Gastrocnemius medialis (tissue), 4 donors: ENCODE measurements at places on chromosomes 3 and 15. TPM values are rescaled to one million over a fixed set of nuclear protein-coding genes. Genes with fewer than 3 reads are reported as not detected.

GRCh38 chr3:22634433-22634832, 568.7 kb upstream of the UBE2E2 start:
- DNase-seq, result no peak
- no peaks in the 10 kb centered on the region for H3K4me1 ChIP-seq
- H3K27ac ChIP-seq, result no peak overlapping the region
- H3K27me3 ChIP-seq, result no peaks in the 10 kb centered on the region

DNA sequence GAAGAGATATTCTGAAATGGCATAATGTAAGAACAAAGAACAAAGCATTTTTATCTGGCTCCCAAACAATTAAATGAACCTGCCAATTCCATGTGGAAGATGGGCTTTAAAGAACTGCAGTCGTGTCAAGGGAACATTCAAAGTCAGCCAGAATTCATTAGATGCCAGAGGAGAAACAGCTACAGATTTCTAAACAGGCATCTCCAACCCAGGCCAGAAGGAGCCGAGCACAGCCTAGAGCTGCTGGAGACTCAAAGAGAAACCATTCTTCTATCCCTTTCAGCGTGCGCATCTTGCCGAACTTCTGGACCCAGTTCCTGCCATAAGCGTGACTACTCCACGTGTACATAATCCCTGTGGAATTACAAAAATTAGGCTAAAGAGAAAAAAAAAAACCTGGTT, 60.4 kb downstream of the MB21D2 start:
- no peaks in the 10 kb centered on the region for H3K27me3 ChIP-seq
- H3K36me3 ChIP-seq, result no peaks in the 10 kb centered on the region
- H3K27ac ChIP-seq, result no peak overlapping the region
- H3K4me3 ChIP-seq, result no peak overlapping the region

GRCh38 chr3:53773021-53773436, 73.2 kb downstream of the CHDH start:
- no peak for DNase-seq
- no peaks in the 10 kb centered on the region for H3K4me1 ChIP-seq
- H3K4me3 ChIP-seq, result no peak overlapping the region
- H3K27ac ChIP-seq, result no peak overlapping the region
- no peaks in the 10 kb centered on the region for H3K36me3 ChIP-seq
- H3K27me3 ChIP-seq, result peaks cover 3% of the 10 kb centered on the region

GRCh38 chr3:184338511-184338945, 1.1 kb downstream of the FAM131A start:
- H3K27me3 ChIP-seq, result no peaks in the 10 kb centered on the region
- peaks cover 43% of the 10 kb centered on the region for H3K4me1 ChIP-seq
- peak overlapping the region; percentile 20 for H3K4me3 ChIP-seq

DNA sequence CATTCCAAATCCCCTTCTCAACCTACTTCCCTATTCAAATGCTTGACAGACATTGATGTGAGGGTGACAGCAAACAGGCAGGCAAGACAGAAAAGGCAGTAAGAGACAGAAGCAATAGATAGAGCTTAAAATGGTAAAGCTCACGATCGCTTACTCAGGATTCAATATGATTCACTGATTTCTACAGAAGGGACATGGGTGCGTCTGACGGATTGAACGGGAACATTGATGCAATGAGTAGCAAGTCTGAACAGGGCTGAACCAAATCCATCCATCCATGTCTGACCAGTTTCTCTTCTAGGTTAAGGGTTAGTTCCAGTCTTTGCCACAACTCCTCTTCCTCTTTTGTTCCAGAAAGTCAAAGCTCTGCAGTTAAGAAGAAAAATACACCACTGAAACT, 35.1 kb downstream of the P2RY1 start:
- H3K27me3 ChIP-seq, result no peaks in the 10 kb centered on the region
- no peak overlapping the region for H3K27ac ChIP-seq
- H3K4me3 ChIP-seq, result no peak overlapping the region
- no peaks in the 10 kb centered on the region for H3K4me1 ChIP-seq
- no peaks in the 10 kb centered on the region for H3K36me3 ChIP-seq

DNA sequence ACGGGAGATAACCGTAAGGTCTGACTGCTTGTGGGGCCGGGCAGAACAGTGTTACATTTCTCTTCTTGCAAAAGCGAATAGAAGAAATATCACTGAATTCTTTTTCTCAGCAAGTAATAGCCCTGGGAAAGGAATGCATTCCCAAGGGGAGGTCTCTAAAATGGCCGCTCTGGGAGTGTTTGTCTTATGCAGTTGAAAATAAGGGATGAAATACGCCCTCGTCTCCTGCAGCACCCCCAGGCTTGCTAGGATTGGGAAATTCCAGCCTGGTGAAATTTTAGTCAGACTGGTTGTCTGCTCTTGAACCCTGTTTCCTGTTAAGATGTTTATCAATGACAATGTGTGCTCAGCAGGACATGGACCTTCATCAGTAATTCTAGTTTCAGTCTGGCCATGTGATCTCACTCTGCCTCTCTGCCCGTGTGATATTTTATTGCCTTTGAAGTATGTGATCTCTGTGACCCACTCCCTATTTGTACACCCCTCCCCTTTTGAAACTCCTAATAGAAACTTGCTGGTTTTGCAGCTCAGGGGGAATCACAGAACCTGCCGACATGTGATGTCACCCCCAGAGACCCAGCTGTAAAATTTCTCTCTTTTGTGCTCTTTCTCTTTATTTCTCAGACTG, 715.6 kb downstream of the ROBO1 start:
- H3K27ac ChIP-seq, result no peak overlapping the region
- no peak for DNase-seq
- H3K4me1 ChIP-seq, result no peaks in the 10 kb centered on the region
- H3K27me3 ChIP-seq, result no peaks in the 10 kb centered on the region

- peak overlapping the region; percentile 52 for H3K27ac ChIP-seq
- H3K27me3 ChIP-seq, result no peaks in the 10 kb centered on the region
- H3K4me1 ChIP-seq, result peaks cover 5% of the 10 kb centered on the region
- DNase-seq, result no peak
- H3K36me3 ChIP-seq, result no peaks in the 10 kb centered on the region
- no peak overlapping the region for H3K4me3 ChIP-seq
Measured at GRCh38 chr3:57958642-57959422, 49.4 kb upstream of the FLNB start.

- H3K4me3 ChIP-seq, result no peak overlapping the region
- peaks cover 26% of the 10 kb centered on the region for H3K4me1 ChIP-seq
- H3K27me3 ChIP-seq, result no peaks in the 10 kb centered on the region
- DNase-seq, result no peak
Measured at GRCh38 chr15:61116825-61117224, 112.3 kb downstream of the RORA start.

- no peak overlapping the region for H3K27ac ChIP-seq
- no peak overlapping the region for H3K4me3 ChIP-seq
- peaks cover 19% of the 10 kb centered on the region for H3K4me1 ChIP-seq
- no peaks in the 10 kb centered on the region for H3K27me3 ChIP-seq
Measured at GRCh38 chr3:125067225-125067624, 11.4 kb upstream of the HEG1 start.

DNA sequence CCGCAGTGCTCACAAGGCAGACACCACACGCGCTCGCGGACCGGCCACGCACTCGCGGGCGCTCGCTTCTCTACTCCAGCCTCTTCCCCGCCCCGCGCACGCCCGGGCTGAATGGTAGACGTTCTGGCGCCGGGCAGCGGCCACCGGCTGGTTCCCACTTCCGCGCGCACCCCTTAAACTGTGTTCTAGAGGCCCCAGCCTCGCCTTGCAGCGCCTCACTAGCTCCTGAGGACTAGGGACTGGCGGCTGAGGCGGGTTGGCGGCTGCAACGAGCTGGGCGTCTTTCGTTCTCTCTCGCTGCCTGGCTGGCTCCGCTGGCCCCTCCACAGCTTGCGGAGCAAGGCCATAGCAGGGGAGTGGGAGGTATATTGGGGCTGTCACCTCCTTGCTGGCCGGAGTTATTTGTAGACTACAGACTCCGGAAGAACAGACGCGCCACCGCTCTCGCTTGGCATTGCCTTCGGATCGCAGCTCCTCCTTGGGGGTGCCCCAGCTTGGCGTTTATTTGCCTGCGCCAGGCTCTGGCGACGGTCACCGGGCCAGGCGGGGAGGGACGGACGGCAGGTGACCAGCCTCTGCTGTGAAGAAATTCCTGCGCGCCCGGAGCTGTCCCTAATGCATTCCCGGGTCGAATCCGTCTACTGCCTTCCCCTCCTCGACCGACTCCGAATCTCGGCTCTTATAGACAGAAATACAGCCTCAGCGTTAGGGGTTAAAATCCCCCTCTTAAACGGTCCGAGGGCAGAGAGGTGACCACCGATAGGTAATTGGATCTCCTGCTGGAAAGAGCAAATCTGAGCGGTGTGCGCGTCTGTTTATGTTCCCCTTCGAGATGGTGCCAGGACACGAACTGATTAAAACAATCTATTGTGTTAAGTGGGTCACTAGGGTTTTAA, 1.3 kb downstream of the GREM1 start:
- peaks cover 70% of the 10 kb centered on the region for H3K27me3 ChIP-seq
- DNase-seq, result no peak
- no peak overlapping the region for H3K27ac ChIP-seq
- H3K4me3 ChIP-seq, result peak overlapping the region; percentile 31
- no peaks in the 10 kb centered on the region for H3K36me3 ChIP-seq
- no peaks in the 10 kb centered on the region for H3K4me1 ChIP-seq

DNA sequence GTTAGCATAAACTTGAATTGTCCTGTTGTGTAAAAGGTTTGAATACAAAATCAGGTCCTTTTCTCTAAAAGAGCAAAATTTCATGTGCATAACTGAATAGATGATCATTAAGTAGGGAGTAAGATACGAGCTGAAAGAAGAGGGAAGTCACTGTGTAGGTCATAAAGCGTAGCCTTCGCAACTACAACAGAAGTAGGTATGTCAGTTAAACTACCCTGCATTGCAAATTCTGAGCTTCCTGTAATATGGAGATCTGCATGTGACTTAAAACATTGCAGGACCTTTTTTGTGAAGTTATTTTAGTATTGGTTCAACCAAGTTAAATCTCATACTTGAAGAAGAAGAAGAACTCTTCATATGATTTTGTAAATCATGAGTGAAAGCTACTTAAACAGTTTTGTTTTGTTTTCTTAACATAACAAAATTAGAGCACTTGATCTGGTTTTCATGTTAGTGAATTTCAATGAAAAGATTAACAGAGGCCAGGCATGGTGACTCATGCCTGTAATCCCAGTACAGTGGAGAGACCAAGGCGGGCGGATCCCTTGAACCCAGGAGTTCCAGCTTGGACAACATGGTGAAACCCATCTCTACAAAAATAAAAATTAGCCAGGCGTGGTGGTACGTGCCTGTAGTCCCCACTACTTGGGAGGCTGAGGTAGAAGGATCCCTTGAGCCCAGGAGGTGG, 26.4 kb downstream of the ARMC8 start:
- DNase-seq, result no peak
- H3K4me3 ChIP-seq, result no peak overlapping the region

- H3K4me3 ChIP-seq, result no peak overlapping the region
- no peak for DNase-seq
- H3K4me1 ChIP-seq, result no peaks in the 10 kb centered on the region
- no peak overlapping the region for H3K27ac ChIP-seq
Measured at GRCh38 chr3:155441026-155441425, 147.5 kb upstream of the STRIT1 start.

DNA sequence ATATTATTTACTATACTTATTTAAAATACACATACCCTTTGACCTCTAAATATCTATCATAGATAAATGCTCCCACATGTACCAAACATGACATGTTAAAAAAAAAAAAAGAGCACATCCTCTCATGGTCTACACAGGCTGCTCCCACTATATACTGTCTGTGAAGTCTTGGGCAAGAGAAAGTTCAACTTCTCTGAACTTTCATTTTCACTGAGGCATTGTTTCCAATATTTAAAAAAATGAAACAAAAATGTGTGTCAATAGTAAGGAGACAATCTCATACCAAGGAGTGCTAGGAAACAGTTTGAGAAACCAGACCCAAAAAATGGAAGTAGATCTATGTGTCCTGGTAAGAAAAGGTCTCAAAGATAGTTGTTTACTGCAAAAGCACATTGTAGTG, 29.3 kb downstream of the SLC4A7 start:
- no peak for DNase-seq
- H3K27ac ChIP-seq, result peak overlapping the region; percentile 67
- no peaks in the 10 kb centered on the region for H3K36me3 ChIP-seq
- H3K27me3 ChIP-seq, result no peaks in the 10 kb centered on the region

GRCh38 chr3:160963949-160964348, 141.2 kb downstream of the B3GALNT1 start:
- no peak overlapping the region for H3K27ac ChIP-seq
- no peak for DNase-seq
- H3K4me3 ChIP-seq, result no peak overlapping the region
- no peaks in the 10 kb centered on the region for H3K27me3 ChIP-seq
- H3K36me3 ChIP-seq, result no peaks in the 10 kb centered on the region

DNA sequence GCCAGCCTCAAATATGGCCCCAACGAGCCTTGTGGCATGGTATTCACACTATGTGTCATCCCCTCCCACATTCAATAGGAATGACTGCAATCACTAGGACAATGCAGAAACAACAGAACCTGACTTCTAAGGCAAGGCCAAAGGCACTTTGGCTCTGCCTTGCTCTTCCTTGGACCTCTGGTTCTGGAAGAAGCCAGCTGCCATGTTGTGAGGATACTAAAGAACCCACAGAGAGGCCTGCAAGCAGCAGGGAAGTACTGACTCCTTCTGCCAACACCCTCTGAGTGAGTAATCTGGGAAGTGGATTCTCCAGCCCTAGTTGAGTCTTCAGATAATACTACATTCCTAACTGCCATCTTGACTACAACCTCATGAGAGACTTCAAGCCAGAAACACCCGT, 64.7 kb downstream of the ADAMTS9 start:
- peaks cover 30% of the 10 kb centered on the region for H3K4me1 ChIP-seq
- no peak overlapping the region for H3K4me3 ChIP-seq
- H3K27me3 ChIP-seq, result no peaks in the 10 kb centered on the region

DNA sequence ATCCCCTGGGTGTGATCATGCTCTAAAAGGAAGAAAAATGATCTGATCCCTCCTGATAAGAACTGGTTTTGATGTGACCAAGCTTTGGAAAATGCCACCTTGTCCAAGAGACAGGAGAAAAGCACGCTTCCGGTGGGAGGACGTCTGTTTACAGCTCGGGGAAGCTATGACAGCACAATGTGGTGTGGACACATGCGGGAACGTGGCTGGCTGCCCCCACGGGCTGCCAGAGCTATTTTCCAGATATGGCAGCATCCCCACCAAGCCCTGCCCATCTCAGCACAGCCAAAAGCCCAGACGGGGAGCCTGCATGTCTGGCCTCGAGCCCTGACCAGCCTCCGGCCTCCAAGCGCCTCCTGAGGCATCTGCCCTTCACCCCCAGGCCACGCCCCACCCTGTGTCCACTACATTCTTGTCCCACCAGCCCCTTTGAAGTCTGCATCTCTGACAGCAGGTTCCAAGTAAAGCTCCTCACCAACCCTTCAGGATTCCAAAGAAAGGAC, 63.2 kb upstream of the HRH1 start:
- H3K4me1 ChIP-seq, result no peaks in the 10 kb centered on the region
- no peak for DNase-seq
- no peaks in the 10 kb centered on the region for H3K36me3 ChIP-seq
- no peak overlapping the region for H3K4me3 ChIP-seq
- H3K27me3 ChIP-seq, result peaks cover 6% of the 10 kb centered on the region

The SLC6A1 gene
- 0.32 TPM for total RNA-seq

The GATA2 gene
- total RNA-seq, result 12.7 TPM

The BTLA gene
- not detected for total RNA-seq

The GP5 gene
- total RNA-seq, result not detected

The CPLX3 gene
- total RNA-seq, result not detected

The GCSAM gene
- total RNA-seq, result not detected
